Left ventricle myocardium superior (tissue), 1 donor: ENCODE measurements at places on chromosomes 1 and 21. TPM values are rescaled to one million over a fixed set of nuclear protein-coding genes. Genes with fewer than 3 reads are reported as not detected.

C1orf87 gene
- not detected for total RNA-seq

NES gene
- 94.7 TPM for total RNA-seq

DNA sequence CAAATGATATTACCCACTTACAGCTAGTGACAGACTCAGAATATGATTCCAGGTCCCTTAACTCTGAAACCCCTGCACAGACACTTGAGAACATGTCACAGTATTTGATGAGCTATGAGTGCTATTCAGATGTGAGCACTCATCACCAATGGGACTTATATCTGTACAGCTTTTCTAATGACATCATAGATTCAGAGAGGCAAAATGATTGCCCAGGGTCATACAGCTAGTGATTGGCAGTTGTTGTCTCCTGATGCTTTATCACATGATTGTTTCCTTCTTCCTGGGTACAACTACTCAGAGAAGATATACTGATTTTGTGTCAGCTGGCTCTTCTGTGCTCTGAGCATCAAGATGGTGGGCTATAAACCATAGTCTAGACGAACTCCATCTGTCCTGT lies 428.0 kb upstream of the BEND5 start:
- DNase-seq: no peak

GRCh38 chr1:247175458-247175857 lies 3.6 kb upstream of the ZNF124 start:
- no peak for DNase-seq

GRCh38 chr1:201870397-201870796 lies 18.3 kb upstream of the SHISA4 start:
- no peak for DNase-seq

DNA sequence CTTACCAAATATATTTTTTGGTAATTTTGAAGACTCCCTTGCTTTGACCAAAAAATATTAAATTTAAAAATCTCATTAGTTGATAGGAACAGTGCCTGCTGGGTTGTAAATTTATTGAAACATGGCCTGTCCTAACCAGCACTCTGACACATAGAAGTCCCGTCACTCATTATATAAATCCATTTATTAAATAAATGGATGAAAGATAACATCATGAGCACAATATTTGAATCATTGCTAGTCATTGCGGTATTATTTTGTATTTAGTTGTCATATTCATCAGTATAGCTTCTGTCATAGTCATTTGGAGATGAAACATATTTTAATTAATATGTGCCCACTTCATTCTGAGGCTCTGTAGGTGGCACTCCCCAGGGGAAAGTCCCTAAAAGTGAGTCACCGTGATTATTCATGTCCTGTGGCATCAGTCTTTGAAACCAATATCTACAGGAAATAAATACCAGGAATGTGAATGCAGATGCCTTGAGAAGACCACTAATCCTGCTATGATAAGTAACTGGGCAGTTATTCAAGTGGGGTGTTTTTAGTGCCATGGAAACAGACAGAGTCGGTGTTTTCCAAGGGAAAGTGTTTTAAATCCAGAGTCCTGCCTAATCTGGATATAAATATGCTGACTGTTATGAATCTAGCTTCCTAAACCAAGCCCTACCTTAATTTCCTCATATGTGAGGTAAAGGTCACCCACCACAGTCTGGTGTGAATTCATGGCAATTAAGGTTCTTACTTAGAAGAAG lies 302.0 kb downstream of the DUSP10 start:
- no peak for DNase-seq

DNA sequence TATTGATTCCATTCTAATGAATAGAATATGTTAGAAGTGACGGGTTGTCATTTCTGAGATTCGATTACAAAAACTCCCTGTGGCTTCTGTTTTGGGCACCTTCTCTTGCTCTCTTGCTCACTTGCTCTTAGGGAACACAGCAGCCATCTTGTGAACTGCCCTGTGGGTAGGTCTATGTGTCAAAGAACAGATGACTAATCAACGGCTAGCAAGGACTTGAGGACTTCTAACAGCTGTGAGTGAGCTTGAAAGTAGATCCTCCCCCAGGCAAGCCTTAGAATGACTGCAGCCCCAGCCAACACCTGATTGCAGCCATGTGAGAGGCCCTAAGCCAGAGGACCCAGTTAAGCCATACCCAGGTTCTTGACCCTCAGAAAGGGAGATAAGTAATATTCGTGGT lies 49.3 kb downstream of the AZIN2 start:
- no peak for DNase-seq

GRCh38 chr1:26337625-26338024 lies 16.3 kb downstream of the CRYBG2 start:
- no peak for DNase-seq

- DNase-seq: no peak
Observed at GRCh38 chr1:205760606-205761005, 10.6 kb upstream of the NUCKS1 start.

DNA sequence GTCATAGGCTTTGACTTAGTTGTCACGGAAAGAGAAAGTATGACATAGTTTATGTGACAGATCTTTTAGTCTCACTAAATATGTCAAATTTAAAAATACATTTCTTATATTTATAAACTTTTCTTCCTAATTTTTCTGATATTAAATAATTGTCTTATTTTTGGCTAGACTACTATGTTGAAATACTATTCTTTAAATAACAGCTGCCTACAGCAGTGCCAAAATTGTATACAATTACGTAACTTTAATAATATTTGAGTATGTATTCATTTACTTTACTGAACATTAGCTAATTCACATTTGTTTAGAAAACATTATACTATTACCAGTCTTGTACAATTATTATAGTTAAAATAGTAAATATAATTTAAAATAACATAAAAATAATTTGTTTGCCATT lies 137.4 kb downstream of the ADGRL4 start:
- DNase-seq: no peak

DNA sequence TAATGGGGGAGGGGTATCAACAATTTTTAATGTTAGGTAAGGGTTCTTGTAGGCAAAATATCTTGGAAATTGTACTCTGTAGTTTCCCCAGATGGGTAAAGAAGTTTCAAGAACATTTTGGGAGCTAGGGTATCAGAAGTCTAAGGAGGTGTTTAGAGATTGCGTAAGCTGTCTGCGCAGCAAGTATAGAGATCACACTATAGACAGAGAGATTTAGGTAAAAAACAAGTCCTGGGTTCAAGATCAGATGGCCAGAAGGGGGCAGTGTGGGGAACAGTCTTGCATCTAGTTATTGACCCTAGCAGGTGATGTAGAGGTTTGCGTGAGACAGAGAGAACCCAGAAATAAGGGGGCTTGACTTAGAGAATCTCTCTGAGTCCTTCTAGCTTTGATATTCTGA lies 80.8 kb downstream of the S1PR1 start:
- DNase-seq: no peak
